ENCODE measurements at places on chromosomes 16 and 17.

GRCh38 chr17:30113213-30113612, 3.4 kb upstream of the NSRP1 start:
- no peak for DNase-seq

GRCh38 chr17:47800686-47801085, 20.9 kb downstream of the OSBPL7 start:
- no peak for DNase-seq

DNA sequence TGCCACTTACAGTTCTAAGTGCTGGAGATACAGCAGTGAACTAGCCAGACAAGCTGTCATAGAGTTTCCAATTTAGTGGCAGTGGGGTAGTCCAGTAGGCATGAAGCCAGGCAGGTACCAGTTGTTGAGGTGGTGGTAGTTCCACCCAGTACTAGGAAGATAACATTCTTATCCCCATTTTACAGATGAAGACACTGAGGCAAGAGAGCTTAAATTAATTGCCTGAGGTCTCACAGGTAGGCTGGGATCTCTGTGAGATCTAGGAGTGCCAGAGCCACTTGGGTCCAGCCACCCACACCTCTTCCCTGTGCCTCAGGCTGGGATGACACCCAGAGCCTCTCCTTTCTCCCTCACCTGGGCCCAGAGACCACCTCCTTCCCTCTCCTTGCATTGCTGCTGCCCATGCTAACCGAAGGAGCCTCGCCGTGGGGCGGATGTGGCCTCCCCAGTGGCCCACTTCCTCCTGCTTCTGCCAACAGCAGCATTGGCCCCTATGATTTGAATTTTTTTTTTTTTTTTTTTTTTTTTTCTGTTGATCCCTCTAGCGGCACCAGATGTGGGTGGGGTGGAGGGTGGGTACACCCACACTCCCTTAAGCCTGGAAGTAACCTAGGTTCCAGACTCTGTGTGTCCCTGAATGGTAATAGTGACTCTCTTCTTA, 114.0 kb downstream of the PRKCB start:
- no peak for DNase-seq

DNA sequence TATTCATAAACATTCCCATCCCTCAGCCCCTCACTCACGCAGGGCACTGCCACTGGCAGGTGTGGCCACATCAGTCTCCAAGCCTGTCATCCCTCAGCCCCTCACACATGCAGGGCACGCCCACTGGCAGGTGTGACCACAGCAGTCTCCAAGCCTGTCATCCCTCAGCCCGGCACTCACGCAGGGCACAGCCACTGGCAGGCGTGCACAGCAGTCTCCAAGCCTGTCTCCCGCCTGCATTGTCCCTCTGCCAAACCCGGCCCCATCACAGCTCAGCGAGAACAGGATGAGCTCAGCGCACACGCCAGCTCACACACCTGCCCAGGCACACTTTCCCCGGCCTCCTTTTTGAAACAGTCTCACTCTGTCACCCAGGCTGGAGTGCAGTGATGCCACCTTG, 11.4 kb upstream of the KREMEN2 start:
- no peak for DNase-seq

GRCh38 chr16:47037396-47037745, 63.9 kb upstream of the DNAJA2 start:
- no peak for DNase-seq

DNA sequence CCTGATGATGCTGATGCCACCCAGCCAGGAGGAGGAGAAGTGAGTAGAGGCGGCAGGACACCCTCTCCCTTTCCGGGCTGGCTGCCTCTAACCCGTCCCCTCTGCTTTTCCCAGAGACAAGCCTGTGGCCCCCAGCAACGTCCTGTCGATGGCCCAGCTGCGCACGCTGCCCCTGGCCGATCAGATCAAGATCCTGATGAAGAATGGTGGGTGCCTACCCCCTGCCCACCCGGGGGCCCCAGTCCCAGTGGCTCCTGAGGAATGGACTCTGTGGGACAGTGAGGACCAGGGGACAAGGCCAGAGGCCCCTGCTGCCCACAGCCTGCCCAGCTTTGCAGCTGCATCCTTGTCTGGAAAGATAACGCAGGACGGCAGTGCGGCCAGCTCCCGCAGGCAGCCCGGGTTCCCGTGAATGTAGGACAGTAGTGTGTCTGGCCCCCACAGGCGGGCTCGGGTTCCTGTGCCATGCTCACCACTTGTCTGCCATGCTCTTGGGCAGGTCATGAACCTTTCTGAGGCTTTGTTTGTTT, 19.9 kb downstream of the POLR3E start:
- no peak for DNase-seq

GRCh38 chr16:23527961-23528643, 17.8 kb upstream of the GGA2 start:
- DNase-seq, result no peak

GRCh38 chr16:78987666-78988065, 612.9 kb downstream of the MAF start:
- no peak for DNase-seq

GRCh38 chr17:21545064-21545463, 147.3 kb upstream of the KCNJ18 start:
- DNase-seq, result no peak

GRCh38 chr16:81918927-81919326, 92.3 kb downstream of the SDR42E1 start:
- no peak for DNase-seq

- DNase-seq, result no peak
These were observed 6.8 kb upstream of the EZH1 start for GRCh38 chr17:42751628-42752027.

DNA sequence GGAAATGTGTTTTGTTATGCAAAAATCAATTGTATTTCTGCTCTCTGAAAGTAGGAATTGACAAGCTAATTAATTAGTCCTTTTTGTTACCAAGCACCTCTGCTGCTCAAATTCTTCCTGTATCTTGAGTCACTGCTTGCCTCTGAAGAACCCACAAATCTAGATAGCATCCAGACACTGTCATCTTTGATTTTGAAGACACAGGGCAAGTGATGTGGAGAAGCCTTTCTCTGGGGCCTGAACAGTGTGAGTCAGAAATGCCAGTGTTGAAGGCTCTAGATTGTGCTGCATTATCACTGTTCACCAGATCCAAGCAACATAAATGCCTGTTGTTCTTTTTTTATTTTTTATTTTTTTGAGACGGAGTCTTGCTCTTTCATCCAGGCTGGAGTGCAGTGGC, 10.9 kb upstream of the ST6GALNAC1 start:
- no peak for DNase-seq

GRCh38 chr16:3183445-3184139, 4.4 kb upstream of the OR1F1 start:
- DNase-seq, result peak; percentile 42

DNA sequence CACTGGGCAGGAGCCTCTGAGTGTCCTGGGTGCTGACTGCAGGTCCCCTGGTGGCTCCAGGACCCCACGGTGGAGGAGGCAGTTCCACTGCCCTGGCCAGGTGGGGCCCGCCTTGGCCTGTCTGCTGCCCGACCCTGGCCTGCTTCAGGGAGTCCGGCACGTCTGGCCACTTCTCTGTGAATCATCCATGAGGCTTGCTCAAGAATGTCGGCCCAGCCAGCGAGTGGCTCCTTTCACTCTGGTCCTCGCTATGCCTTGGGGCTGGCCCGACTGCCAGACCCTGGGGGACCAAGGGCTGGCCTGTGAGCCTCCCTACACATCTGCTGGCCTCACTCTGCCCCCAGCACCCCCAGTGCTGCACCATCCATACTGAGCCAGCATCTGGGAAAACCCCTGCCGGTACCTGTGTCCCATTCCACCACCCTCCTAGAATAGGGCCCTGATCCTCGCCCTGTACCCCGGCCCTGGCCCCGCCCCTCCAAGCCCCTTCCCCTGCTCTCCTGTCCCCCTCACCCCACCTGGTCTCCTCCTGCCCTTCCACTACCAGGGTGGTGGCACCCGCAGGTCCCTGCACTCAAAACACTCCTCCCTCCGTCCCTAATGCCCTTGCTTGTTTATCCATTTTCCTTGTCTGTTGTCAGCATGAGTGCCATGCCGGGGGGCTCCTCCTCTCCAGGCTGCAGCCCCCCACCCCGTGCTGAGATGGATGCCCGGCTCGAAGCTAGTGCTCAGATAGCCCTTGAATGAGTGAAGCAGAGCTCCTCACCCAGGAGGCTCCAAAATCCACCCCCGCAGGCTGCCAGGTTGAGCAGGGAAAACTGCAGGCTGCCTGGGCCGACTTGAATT, 35.5 kb downstream of the ADCY7 start:
- no peak for DNase-seq

DNA sequence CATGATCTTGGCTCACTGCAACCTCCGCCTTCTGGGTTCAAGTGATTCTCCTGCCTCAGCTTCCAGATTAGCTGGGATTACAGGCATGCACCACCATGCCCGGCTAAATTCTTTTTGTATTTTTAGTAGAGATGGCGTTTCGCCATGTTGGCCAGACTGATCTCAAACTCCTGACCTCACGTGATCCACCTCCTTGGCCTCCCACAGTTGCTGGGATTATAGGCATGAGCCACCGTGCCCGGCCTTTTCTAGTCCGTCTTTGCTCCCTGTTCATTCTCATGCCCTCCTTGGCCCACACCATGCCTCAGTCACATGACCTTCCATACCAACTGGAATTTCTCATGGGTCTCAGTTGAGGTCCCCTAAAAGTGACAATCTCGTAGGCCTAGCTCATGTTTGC, 86.9 kb downstream of the SNX29 start:
- no peak for DNase-seq

- no peak for DNase-seq
These were observed 532.8 kb upstream of the SALL1 start for GRCh38 chr16:51683882-51684281.

GRCh38 chr17:77228816-77229215, 88.0 kb downstream of the SEC14L1 start:
- no peak for DNase-seq

GRCh38 chr17:36911001-36911400, 26.3 kb upstream of the LHX1 start:
- no peak for DNase-seq

- no peak for DNase-seq
These were observed 1.7 kb downstream of the ADGRG5 start for GRCh38 chr16:57544124-57544653.

- DNase-seq, result no peak
These were observed 54.6 kb upstream of the CORO6 start for GRCh38 chr17:29677221-29677791.

DNA sequence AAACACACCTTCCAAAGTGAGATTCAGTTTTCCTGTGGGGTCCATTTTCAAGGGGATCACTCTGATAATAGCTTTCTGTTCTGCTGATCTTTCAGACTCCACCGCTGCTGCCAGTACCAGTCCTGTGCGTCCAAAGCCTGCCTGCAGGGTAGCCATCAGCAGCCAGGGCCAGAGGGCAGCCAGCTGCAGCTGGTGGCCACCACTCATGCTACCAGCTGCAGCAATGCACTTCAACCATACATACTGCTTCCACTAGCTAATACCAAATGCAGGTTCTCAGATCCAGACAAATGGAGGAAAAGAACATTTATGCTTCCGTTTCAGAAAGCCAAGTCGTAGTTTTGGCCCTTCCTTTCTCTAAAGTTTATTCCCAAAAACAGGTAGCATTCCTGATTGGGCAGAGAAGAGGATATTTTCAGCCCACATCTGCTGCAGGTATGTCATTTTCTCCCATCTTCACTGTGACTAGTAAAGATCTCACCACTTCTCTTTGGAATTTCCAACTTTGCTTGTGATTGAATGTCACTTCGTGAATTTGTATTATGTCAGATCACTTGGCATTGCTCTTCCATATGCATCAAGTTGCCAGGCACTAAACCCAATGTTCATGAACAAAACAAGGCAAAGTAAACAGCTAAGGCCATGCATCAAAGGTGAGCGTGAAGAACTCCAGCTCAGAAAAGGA, 1.8 kb downstream of the RNF43 start:
- no peak for DNase-seq

GRCh38 chr17:58363457-58364185, 11.6 kb upstream of the SUPT4H1 start:
- DNase-seq, result no peak

DNA sequence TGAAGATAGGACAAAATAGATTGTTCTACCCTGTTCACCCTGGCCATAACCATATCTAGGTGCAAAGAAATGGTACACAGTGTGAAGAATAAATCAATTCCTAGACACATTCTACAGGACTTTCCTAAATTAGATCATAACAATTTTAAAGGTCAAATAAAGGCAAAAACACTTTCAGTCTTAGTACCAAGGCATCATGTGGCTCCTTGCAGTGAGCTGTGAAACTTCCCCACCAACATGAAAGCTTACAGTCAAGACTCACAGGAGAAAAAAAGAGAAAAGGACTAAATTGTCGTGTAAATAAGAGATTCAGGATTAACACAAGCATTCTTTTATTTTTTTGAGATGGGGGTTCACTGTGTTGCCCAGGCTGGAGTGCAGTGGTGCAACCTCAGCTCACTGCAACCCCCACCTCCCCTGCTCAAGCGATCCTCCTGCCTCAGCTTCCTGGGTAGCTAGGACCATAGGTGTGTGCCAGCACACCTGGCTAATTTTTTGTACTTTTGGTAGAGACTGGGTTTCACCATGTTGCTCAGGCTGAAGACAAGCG, 14.2 kb downstream of the NSMCE1 start:
- DNase-seq, result no peak
